ENCODE measurements at places on chromosomes 7 and 10. TPM values are rescaled to one million over a fixed set of nuclear protein-coding genes. Genes with fewer than 3 reads are reported as not detected.
A peak's percentile ranks its signal among the peaks of the same experiment; 100 is the strongest.

- DNase-seq = no peak
Measured at GRCh38 chr7:4612939-4613841, 68.9 kb upstream of the FOXK1 start.

GRCh38 chr7:5532536-5533335 is 109.1 kb upstream of the TNRC18 start:
- DNase-seq = no peak

DNA sequence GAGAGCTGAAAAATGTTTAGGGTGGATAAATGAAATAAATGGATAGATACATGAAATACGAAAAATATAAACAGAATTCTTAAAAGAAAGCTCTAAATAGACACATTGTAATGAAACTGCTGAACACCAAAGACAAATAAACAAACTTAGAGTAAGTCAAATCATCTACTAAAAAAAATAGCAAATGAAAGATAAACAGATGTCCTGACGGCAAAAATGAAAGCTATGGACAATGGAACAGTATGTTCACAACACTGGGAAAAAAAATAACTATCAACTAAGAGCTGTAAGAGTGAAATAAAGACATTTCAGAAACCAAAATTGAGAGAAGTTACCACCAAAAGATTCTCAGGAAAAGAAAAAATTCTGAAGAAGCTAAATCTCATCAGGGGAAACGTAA is 106.1 kb downstream of the SGMS1 start:
- no peak for DNase-seq

DNA sequence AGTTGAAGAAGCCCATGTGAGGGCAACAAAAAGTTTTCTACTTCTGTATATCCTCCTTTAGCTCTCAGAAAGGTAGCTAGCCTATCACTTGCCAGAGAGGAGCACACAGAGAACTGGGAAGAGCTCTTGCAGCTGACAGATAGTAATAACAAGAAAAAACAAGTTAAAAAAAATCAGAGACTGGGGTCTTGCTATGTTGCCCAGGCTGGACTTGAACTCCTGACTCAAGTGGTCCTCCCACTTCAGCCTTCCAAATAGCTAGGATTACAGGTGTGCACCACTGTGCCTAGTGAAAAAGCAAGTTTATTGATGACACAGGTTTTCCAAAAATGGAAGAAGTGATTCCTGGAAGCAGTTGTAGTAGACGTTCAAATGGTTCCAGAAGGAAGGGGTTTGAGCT is 93.6 kb downstream of the CLEC2L start:
- no peak for DNase-seq

- no peak for DNase-seq
Measured at GRCh38 chr10:31930023-31930751, 1.6 kb upstream of the ARHGAP12 start.

DNA sequence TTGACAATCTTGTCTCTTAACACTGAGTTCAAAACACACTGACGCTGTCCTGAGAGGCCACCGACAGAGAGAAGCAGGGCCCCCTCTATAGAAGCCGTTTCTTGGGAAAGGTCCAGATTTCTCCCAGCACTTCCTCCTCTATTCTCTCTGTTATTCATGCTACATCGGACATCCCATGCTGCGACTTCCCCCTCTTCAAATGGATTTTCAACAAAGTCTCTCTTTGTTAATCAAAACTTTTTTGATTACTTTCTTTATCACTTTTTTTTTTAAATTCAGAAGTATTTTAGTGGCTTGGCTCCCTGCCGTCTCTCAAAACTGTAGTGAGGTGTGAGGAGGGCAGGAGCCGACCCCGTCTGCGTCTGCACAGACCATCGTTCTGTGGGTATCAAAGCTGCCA is 298.9 kb upstream of the PITRM1 start:
- no peak for DNase-seq

- DNase-seq = no peak
Measured at GRCh38 chr7:157498657-157499056, 161.9 kb downstream of the DNAJB6 start.

- DNase-seq = no peak
Measured at GRCh38 chr10:70417568-70417967, 13.6 kb downstream of the EIF4EBP2 start.

GRCh38 chr7:55109404-55110167 is 90.8 kb downstream of the EGFR start:
- peak; percentile 95 for DNase-seq

DNA sequence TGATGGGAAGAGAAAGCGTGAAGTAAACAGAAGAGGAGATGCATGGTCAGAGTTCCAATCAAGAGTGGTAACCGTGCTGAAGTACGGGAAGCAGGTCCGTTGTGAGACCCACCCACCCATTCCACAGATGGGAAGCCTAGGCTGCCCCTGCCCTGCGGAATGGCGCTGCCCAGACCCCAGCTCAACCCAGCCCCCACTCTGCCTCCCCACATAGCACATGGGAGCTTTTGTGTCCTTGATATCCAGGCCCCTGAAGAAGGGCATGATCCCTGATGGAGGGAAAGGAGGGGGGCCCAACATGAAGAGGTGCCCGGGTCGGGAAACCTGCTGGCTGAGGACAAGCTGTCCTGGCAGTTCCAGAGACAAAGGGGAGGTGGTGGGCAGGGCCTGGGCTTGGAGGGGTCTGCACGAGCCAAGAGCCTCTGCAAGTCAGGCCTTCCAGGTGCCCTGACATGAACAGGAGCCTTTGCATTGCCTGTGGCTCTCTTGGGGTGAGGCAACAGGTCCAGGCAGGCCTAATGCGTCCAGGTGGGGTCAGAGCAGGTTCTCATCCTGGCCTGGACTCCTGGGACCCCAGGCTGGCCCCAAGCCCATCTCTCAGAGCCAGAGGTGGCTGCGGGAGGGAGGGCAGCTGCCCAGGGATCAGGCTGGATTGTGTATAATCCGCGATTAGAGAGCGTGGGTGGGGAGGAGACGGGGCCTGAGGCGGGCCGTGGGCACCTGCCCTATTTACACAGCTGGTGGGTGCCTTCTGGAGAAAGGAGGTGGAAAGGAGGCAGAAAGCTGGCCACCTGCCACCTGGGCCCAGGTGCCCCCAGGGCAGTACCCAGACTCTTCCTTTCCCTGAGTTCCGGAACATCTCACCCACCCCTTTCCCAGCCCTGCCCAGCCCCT is 23.5 kb downstream of the YKT6 start:
- no peak for DNase-seq

GRCh38 chr10:42998481-42999384 is 78.1 kb upstream of the RET start:
- no peak for DNase-seq

GRCh38 chr10:131907679-131908078 is 6.9 kb downstream of the PPP2R2D start:
- no peak for DNase-seq

DNA sequence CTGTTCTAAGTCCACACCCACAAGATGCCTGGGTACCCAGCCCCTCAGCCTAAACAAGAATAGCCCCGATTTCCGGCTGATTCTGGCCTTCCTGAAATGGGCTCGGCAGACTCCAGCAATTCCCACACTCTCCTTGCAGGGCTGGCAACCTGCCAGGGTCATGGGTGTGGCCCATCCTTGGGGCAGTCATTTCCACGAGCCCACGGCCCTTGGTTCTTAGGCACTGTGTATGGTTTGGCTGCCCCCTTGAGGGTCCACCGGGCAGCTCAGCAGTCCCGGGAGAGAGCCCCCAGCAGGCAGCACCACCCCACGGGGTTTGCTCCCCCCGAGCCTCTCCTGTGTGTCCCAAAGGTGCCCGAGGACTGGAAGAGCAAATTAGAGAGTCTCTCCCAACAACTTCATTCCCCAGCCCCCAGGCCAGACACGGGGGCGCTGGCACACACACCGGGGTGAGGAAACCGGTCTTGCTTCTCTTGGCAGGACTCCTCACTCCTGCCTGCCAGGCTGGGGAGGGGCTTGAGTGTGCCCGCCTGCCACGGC is 142.2 kb downstream of the EMX2 start:
- DNase-seq = no peak

GRCh38 chr10:23540401-23541030 is 101.6 kb downstream of the OTUD1 start:
- DNase-seq = no peak

- DNase-seq = no peak
Measured at GRCh38 chr10:6537770-6538169, 42.3 kb downstream of the PRKCQ start.

DNA sequence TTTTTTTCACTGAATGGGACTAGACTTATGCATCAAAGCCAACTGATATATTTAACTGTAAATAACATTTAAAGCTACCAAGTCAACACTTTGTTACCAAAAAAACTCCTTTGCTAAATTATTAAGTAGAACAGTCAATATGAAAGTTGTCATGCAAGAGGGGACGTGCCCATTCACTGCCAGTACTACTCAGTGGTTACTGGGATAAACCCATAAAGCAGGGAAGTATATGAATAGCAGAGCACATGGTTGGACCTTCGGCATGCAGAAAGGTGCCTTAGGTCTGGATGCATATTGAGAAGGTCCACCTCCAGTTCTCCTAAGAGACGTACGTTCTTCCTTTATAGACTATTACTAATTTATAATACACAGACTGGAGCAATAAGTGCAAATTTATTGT is 120.1 kb downstream of the SVOPL start:
- DNase-seq = no peak

GRCh38 chr7:2718296-2718965 is 30.4 kb downstream of the AMZ1 start:
- DNase-seq = no peak

DNA sequence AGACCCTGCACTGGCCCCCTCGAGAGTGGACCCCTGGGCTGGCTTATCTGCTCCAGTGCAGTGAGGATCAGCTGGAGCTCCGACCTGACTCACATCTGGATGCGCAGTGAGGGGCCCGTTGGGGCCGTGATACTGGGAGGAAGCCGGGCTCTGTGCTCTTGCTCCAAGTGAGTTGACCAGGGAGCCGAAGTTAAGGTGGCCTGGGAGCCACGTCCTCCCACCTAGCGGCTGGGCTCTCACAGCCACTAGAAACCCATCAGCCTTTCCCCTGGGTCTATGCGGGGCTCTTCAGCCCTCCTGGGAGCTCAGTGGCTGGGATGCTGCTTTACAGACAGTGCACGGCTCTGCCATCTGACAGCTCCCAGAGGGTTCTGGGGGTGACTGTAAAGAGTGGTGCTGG is 9.1 kb downstream of the ALKBH4 start:
- DNase-seq = no peak

DNA sequence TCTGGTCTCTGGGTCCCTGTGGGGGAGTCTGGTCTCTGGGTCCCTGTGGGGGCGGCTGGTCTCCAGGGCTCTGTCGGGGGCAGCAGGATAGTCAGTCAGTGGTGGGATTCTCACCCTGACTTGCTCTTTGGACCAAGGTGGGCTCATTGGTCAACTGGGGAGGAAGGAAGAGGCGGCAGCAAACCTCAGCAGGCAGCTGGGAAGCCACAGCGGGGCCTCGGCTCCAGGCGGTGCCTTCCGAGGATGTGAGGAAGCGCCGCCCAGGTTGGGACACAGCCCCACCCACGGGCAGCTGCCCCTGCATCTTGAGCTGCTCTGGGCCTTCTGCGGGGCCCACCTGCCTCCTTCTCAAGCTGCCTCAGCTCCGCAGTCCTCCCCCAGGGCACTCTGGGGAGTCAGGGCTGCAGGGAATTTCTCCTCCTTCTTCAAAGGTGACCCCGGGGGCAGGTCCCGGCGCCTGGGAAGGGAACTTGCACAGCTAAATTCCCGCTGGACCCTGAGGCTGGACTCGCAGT is 20.4 kb upstream of the KNDC1 start:
- no peak for DNase-seq

DNA sequence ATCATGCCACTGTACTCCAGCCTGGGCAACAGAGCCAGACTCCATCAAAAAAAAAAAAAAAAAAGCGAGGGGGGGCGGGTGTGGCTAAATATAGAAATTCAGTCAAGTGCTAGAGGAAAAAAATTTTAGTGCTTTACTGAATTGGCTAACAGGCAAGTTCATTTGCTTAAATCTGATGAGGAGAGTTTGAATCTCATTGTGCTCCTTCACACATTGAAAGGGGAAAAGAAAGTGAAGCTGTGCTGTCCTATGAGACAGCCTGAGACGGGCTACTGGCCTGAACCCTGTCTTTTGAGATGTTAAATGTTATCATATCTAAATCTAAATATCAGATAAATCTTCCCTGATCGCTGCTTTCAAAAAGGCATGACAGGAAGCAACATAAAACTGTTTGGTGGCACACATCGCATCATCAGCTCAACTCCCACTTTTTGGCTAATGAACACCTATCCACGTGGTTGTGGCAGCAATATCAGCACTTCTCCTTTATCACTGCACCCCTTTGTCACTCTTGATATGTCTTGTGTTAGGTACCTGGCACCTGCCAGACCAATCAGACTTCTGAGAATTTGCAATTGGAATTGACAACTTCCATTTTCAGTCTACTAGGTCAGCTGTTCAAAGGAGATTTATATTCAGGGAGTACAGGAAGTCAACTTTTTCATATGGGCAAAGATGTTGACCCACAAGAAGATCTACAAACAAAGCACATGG is 14.0 kb upstream of the IFIT1B start:
- no peak for DNase-seq

GRCh38 chr10:454860-455259 is 234.6 kb downstream of the DIP2C start:
- DNase-seq = peak; percentile 84

DNA sequence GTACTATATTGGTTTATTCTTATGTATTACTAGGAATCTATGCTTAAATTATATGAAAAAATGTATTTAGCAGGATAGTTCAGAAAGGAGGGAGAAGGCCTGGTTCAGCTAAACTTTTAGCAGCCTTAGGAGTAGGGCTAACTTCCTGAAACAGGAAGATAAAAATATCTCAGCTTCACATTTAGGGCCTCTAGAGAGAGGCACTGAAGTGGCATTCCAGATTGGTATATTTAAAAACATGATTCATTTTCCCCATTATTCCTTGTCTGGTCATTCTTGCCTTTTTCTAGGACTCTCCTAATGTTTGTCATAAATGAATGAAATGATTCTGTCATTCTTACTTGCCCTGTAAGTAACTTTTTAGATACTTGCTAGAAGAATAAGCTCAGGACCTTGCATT is 63.0 kb upstream of the CYP26C1 start:
- no peak for DNase-seq

- DNase-seq = peak; percentile 45
Measured at GRCh38 chr10:5071411-5072198, 22.6 kb upstream of the AKR1C3 start.

Gene SNCG
- 2.7 TPM for polyA plus RNA-seq

Gene SCD
- polyA plus RNA-seq = 619 TPM

Gene FGL2
- not detected for polyA plus RNA-seq

Gene CYTH3
- 16.2 TPM for polyA plus RNA-seq

Gene FAM25A
- polyA plus RNA-seq = 1.4 TPM

Gene WNT16
- not detected for polyA plus RNA-seq

Gene TAS2R4
- polyA plus RNA-seq = 0.03 TPM

Gene HOGA1
- polyA plus RNA-seq = 0.38 TPM

Gene SVOPL
- not detected for polyA plus RNA-seq
